ENCODE measurements at places on chromosomes 1 and 21.

GRCh38 chr1:215730600-215730999 is 163.5 kb downstream of the KCTD3 start:
- no peak for DNase-seq

DNA sequence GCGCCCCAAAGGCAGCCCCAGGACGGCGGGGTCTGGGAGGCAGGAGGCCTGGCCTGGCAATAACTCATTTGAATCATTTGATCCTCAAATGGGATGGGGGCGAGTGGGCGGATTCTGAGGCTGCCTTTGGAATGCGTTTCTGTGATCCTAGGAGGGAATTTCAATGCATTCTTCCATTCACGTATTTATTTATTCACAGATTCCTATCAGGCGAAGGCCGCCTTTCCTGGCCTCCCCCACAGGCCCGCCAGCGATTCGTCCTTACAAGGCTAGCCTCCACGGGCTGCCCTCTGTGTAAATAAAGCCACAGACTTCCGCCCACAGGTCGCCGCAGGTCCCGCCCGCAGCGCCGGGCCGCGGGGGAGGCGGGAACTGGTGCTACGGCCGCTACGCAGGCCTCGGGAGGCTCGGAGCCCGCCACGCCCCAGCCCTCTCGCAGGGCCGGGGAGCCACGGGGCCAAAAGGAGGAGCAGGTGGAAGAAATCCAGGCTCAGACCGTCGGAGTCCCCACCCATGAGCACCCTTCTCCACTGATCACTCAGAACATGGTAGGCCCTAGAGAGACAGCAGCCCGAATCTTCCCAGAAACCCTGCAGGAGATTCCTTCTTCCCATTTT is 31.3 kb upstream of the JUN start:
- peak; percentile 48 for DNase-seq

DNA sequence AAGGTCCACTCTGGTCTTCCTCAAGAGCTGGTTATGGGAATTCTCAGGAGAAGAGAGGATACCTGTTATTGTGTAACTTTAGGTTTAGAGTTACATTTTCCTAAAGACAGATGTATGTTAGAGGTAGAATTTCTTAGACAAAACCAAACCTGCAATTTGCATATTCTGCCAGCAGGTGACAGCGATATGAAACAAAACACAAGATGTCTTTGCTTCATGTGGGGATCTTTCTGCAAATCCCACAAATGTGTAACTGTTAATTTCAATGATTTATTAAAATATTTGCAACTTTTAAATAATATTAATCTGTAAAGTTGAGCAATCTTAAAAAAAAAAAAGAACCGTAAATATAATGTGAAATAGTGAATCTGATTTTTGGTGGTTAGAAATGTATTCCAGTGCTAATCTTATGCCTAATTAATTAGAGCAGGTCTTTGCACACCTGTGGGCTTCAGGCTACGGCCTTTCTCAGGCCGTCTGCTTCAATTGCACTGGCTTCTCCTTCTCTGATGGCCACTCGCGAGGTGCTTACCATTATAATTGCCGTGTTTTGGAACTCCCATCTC is 33.4 kb downstream of the FAM78B start:
- DNase-seq = no peak

- DNase-seq = no peak
Measured at GRCh38 chr21:45530423-45531113, 11.7 kb downstream of the SLC19A1 start.

- DNase-seq = no peak
Measured at GRCh38 chr1:184156521-184157393, 105.2 kb downstream of the TSEN15 start.

GRCh38 chr1:150562446-150563339 is 13.5 kb downstream of the ADAMTSL4 start:
- peak; percentile 87 for DNase-seq

DNA sequence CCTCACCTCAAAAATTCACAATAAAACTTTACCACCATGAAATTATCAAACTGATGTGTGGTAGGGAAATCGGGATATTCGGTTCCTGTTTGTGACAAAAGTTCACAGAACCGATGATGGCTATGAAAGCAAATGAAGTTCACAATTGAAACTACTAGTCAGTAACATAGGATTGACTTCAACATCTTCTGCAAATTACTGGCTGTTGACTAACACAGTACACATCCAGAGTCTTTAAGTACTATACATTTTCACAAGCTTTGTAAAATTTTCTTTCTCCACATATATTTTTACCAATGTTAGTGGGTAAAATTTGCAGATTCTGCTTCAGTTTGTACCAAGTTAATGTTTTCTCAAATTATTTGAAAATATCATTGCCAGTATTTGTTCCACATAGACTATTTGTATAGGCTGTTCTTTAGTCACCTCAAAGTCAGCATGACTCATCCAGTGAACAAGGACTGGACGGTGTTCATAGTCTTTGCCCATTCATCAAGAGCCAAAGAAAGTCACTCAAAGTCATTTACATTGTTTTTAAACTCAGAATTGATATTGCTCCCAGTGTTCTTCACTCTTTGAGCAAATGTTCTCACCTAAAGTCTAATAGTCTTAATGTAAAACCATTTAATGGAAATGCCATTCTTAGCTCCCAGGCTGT is 213.4 kb downstream of the USP25 start:
- DNase-seq = no peak

- DNase-seq = no peak
Measured at GRCh38 chr1:157532569-157532968, 19.7 kb downstream of the FCRL5 start.

DNA sequence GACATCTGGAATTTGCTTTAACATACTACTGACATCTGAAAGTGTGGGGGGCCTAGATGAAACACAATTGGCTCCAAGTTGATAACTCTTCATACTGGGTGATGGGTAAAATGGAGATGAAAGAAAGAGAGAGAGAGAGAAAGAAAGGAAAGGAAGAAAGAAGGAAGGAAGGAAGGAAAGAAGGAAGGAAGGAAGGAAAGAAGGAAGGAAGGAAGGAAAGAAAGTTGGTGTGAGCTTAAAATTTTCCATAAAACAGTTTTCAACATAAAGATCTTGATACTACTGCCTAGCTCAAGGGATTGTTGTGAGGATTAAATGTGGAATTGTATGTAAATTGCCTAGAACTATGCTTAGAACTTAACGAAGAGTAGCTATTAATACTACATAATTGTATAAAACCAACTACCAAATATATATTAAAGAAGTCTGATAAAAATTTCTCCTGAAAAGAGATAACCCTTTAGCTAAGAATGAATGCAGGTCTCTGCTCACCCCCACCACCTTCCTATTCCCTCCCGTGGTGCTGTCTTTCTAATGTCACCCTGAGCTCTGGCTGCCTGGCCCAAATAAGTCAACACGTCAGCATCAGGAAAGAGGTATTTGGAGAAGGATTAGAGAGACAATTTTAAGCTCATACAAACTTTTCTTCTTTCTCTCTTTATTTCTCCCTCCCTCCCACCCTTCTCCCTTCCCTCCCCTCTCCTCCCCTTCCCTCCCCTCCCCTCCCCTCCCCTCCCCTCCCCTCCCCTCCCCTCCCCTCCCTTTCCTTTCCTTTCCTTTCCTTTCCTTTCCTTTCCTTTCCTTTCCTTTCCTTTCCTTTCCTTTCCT is 89.3 kb upstream of the SGIP1 start:
- DNase-seq = no peak

GRCh38 chr1:146036241-146036964 is 14.9 kb upstream of the HJV start:
- no peak for DNase-seq

- no peak for DNase-seq
Measured at GRCh38 chr1:39173995-39174380, 30.5 kb upstream of the MACF1 start.

DNA sequence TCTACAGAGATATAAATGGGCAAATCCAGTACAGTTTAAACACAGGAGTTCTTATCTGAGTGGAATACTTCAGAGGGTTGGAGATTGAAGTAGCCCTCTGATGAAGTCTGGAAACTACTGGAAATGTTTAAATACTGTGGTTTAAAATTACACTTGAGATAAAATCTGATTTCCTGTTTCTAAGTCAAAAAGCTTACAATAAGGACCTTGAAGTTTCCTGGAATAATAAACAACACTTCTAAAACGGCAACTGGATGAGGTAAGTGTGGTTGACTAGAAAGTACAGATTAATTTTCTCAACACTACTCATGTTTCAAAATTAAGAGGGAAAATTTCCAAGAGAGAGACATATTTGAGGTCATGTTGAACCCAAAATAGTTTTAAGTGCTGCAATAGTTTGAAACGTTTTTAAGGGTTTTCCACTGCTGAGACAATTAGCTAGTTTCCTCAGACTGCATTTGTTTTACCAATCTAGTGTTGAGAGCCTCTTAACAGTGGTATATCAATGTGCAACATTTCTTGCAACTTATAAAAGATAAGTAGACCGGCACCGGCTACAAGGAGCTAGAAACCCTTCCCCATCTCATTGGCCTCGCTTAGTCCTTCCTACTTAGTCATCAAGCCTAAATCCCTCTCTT is 27.4 kb downstream of the KCNA3 start:
- peak; percentile 75 for DNase-seq

GRCh38 chr21:15703932-15704331 is 25.9 kb upstream of the USP25 start:
- DNase-seq = no peak

GRCh38 chr1:200836213-200836612 is 36.6 kb upstream of the GPR25 start:
- no peak for DNase-seq

DNA sequence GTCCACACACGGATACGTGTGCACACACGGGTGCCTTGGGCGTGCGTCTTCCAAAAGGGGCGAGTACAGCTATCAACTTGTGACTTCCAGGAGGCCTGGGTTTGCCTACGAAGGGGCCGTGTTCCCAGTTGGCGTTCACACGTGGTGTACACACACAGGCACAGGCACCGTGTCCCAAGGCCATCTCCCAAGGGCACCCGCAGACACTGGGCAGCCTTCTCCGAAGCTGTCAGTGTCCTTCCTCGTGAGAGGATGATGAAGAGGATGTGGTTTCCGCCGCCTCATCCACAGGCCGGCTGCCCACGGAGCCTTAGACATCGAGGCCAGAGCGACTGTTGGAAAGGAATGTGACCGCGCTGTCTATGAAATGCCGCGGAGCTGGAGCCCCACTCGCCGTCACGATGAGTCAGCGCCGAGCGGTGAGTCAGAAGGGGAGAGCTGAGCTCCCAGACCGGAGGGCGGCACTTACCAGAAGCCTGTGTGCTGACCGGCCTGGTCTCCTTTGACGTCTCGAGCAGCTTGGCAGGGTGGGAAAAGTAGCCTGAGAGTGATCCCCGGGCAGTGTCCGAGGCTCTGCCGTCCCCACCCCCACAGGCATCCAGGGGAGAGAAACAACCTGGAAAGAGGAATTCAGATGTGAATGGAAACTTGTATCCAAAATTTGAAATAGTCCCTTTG is 141.4 kb upstream of the ARHGEF16 start:
- DNase-seq = no peak

GRCh38 chr1:208085655-208086515 is 158.3 kb downstream of the PLXNA2 start:
- DNase-seq = no peak

- no peak for DNase-seq
Measured at GRCh38 chr1:243435836-243436235, 180.0 kb downstream of the SDCCAG8 start.

All from CD4-positive, alpha-beta T cell treated with Interleukin-15 for 4 hours (primary cell).